Stimulated activated CD4-positive, alpha-beta T cell treated with anti-CD3 and anti-CD28 coated beads, Interleukin-15, amount 100 ng/mL, for 1 hour (primary cell): ENCODE measurements at places on chromosomes 12 and 14.

- DNase-seq: no peak
Measured at GRCh38 chr12:120489018-120489417, 6.9 kb upstream of the DYNLL1 start.

GRCh38 chr14:73188501-73188911 is 48.8 kb upstream of the PAPLN start:
- DNase-seq: no peak

DNA sequence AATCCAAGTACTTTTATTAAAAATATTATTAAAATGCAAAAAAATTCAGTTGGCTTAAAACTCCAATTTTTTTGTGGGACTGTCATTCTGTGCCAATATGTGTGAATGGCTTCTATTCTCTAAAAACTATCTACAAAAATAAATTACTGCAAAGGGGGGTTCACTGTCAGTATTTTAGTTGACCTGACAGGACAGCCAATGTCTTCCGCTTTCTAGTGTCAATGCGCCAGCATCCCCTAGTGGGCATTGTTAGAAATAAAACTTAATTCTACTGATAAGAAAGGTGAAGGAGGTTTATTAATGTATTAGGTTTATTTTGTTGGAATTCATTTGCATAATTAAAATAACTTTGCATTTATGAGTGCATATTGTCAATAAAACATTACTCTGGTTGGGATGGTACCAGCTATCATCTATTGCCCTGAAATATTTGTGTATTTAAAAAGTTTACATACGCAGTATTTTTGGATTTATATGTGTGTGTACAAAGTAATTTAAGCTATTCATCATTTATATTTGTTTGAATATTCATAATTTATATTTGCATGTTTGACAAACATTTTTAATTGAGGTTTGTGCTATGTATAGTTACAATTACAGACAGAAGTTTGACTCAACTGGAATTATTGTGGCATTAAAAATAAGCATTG is 527.2 kb downstream of the FLRT2 start:
- no peak for DNase-seq

GRCh38 chr14:41606282-41606531 is 469 bp upstream of the LRFN5 start:
- DNase-seq: no peak

DNA sequence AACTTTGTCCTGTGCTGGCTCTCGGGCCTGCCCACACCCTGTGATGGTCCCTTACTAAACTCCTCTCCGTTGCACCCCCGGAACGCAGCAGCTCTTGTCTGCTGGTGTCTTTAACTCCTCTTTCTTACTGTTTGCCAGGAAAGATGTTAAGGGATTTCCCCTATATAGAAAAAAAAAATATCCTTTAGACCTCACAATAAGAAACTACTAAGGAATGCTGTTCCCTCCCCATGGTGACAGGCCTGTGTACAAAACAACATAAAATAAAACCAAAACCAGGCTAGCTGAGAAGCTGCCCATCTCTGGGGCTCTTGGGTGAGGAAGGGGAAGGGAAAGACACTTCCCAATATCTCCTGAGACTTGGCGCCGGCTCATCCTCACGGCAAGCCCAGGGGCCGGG is 95.4 kb downstream of the CHGA start:
- no peak for DNase-seq

DNA sequence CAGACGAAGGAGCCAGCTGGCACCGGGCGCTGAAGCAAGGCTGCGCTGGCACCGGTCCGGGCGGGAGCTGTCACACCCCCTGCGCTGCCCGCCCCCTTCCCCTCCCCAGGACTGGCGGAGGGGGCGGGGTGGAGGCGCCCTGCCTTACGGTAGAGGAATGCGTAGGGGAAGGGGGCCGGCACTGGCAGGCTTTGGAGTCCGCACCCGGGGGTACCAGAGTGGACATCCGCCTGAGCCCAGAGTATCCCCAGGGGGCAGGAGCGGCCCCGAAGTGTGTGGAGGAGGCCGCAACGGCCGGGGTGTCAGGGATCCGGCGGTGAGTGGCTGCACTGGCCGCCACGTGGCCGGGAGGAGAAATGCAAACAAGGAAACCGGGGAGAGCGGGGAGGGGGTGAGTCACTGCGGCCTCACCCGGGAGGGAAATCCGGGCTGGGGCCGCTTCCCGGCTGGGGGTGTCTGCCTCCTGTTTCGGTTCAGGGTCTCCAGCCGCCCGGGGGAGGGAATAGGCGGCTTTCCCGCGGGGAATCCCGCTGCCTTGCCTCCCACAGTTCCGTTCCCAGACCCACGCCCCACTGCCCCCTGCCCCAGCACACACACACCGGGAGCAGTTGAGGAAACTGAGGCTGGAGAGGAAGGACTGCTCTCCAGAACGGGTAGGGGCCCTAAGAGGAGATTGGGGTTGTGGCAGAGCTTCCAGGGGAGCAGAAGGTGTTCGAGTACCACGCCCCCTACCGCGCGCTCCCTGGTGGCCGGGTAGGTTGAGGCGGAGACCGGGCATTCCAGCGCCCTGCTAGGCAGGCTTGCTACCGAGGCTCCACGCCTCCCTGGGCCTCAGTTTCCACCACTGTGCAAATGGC is at the start of gene RAPGEF3:
Gene RAPGEF3, minus strand, starts transcription at position 47 of the 857 bp plus-strand sequence. CDS start 324 bp downstream, outside the sequence.
- peak; percentile 49 for DNase-seq
